SIG-M5 (cell line): ENCODE measurements at places on chromosomes 6 and 20.

- no peak for DNase-seq
Measured at GRCh38 chr6:6348256-6348655, 27.8 kb upstream of the F13A1 start.

- DNase-seq, result no peak
Measured at GRCh38 chr6:144292372-144292771, 7.2 kb downstream of the UTRN start.

DNA sequence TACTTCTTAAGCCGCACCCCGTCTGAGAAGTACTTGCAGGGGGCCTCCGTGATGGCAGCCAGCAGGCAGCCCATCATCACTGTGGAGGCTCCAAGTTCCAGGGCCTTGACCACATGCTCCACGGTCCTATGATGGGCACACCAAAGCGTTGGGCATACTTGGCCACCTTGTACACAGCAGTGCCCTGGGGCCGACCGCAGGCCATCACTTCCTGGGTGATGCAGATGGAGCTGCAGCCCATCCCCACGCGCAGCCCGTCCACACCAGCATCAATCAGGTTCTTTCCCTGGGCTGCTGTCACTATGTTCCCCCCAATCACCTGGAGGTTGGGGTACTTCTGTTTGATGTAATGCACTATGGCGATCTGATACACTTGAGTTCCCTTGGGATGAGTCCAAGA is 19.8 kb upstream of the RNF144B start:
- no peak for DNase-seq

DNA sequence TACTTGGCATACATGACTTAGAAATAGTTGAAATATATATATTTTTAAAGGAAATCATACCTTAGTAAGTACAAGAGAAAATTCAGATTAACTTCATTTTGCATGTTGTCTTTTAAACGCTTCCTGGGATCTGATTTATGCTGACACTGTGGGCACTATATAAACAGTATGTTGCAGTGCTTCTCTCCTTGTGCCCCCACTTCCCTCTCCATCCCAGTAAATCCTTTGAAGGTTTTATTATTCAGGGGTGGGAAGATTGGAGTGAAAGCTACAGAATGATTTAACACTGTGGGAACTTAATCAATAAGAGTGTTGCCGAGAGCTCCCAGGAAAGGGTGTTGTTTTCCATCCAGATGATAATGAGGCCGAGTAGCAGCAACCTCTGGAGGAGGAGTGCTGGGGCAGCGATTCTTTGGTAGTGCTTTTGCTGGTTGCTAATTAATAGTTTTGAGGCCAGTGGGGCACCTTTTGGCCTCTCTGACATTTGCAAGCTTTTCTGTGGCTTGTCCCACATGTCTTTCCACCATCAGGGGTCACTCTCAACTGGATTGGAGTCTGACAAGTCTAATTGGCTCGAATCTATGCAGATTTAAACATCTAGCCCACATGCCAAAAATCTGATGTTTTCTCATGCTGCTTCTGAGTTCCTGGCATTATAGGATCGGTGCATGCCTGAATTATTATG is 183.0 kb upstream of the MMS22L start:
- no peak for DNase-seq

DNA sequence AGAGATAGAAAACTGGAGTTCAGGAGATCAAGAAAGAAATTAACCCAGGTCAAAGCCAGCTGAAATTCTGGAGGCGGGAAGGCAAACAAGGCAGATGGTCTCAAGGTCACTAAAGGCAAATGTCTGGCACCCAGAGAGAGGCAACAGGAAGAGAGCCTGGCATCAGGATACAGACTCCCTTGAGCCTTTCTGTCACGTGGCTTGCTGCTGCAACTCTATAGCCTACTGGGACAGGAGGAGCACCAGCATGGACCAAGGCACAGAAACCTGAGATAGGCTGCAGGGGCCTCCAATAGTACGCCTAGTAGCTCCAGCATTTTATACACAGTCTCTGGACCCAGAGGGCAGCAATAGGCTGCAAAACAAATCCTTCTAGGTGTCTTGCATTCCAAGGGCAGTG is 75.1 kb downstream of the SEL1L2 start:
- DNase-seq, result no peak

GRCh38 chr20:53227523-53227922 is 255.4 kb downstream of the TSHZ2 start:
- DNase-seq, result no peak

- DNase-seq, result no peak
Measured at GRCh38 chr6:5335020-5335419, 73.7 kb downstream of the FARS2 start.

GRCh38 chr6:119985952-119986736 is 636.6 kb upstream of the MAN1A1 start:
- no peak for DNase-seq

DNA sequence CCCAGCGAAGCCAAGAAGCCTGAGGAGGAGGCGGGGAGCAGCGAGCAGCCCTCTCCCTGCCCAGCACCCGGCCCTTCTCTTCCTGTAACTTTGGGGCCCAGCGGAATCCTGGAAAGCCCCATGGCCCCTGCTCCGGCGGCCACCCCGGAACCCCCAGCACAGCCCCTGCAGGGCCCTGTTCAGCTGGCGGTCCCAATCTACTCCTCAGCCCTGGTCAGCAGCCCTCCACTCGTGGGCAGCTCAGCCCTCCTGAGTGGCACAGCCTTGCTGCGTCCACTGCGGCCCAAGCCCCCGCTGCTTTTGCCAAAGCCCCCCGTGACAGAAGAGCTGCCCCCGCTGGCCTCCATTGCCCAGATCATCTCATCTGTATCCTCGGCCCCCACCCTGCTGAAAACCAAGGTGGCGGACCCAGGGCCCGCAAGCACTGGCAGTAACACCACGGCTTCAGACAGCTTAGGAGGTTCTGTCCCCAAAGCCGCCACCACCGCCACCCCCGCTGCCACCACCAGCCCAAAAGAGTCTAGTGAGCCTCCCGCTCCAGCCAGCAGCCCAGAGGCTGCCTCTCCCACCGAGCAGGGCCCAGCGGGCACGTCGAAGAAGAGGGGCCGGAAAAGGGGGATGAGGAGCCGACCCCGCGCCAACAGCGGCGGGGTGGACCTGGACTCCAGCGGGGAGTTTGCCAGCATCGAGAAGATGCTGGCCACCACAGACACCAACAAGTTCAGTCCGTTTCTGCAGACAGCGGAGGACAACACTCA is 81.9 kb downstream of the SSR1 start:
- DNase-seq, result no peak

DNA sequence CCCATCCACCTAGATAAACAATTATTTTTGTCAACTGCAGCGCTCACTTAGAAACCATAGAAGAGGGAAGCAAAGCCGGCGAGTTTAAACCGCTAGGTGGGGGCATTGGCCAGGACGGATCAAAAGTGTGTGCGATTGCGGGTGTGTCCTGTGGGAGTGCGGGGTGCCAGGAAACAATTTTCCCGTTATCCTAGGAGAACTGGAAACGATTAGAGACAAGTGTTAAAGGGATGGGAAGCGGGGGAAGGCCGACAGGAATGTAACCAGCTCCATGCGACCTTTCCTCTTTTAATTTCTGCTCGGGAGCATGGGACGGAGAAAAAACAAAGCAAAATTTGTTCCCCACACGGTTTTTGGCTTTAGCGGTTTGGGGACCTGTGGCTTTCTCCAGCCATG is 2.8 kb upstream of the HTR1B start:
- DNase-seq, result no peak

DNA sequence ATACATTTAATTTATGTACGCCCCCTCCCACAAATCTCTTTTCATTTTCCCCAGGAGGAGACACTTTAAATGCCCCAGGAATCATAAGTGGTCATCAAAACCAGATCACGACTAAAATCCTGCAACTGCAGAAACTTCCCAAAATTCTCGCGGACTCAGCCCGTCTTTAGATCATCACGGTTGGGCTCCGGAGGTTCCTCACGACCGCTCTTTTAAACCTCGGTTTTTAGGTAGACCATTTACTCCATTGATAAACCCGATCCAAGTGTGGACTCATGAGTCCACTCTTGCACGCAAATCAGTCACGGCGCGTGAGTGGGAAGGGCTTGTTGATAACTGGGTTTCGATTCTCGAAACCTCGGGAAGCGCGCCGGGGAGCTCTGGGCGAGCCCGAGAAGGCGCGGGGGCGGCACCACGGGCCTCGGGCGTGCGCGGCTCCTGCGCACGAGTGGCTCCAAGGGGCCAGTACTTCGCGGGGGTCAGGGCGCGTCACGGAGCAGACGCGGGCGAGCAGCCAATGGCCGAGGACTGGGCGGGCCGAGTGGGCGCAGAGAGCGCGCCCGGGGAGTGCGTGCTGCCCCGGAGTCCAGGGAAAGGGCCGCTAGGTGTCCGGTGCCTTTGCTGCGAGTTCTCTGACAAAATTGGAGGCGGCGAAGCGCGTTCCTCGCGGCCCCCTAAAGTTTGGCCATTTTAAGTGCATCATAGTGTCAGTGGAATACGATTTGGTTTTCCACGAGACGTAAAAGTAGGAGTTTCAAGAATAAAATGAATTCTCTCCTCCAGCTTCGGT is 635 bp upstream of the TENT5A start:
- no peak for DNase-seq

DNA sequence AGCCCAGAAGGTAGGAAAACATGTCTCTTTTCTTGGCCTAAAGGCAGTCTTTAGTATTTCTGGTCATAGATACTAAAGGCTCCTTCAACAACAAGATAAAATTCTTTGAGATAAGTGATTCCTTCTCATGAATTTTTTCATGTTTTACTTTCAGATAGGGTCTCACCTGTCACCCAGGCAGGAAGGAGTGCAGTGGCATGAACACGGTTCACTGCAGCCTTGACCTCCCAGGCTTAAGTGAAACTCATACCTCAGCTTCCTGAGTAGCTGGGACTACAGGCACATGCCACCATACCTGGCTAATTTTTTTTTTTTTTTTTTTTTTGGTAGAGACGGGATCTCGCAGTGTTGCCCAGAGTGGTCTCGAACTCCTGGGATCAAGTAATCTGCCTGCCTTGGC is 9.1 kb downstream of the PNLDC1 start:
- no peak for DNase-seq

GRCh38 chr6:136764517-136764993 is 27.7 kb downstream of the MAP3K5 start:
- DNase-seq, result no peak

DNA sequence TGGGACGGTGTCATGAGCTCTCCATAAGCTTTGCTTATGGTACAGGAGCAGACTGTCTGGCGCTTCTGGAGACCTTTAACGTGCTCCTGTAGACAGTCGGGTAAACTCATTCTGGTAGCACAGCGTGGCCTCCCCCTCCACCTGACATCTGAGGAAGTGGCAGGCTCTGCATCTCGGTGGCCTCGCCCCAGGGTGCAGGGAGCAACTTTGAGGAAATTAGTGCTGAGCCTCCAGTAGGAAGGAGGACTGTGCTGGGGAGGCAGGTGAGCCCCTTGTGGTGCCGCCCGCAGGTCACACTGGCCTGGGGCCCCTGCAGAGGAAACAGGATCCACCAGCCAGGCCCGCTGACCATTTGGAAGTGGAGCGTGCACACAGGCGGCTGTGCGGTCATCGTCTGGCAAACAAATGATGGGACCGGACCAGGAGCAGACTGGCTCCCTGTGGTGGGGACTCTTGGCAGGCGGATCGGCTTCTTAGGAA is 57.9 kb downstream of the SYNJ2 start:
- no peak for DNase-seq

- DNase-seq, result no peak
Measured at GRCh38 chr20:10571313-10571815, 102.4 kb downstream of the JAG1 start.

DNA sequence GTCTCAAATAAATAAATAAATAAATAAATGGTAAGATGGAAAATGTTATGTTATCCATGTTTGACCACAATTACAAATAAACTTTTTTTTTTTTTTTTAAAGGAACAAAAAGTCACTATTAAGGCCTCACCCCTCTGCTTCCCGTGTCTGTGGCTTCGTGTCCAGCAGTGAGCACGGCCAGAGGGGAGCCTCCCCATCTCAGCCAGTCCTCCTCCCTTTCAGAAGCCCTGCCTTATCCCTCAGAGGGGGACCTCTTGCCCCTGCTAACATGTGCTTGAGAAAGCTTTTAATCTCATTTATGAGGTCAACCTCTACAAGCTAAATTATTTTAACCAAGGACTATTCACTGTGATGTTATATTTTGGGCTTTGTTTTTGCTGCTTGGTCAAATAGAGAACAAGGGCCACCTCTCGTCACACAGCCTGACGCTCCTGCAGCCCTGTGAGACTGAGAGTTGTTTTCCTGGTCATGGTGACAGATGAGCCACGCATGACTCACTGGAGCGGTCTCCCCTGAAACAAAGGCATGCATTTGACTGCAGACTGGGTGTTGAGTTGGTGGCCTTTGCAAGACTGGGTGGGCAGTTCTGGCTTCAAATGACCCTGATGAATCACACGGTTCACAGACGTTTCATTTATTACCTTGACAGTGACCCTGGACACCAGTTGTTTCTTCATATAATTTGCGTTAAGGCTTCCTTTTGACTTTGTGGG is 131.8 kb downstream of the TIAM2 start:
- DNase-seq, result no peak

DNA sequence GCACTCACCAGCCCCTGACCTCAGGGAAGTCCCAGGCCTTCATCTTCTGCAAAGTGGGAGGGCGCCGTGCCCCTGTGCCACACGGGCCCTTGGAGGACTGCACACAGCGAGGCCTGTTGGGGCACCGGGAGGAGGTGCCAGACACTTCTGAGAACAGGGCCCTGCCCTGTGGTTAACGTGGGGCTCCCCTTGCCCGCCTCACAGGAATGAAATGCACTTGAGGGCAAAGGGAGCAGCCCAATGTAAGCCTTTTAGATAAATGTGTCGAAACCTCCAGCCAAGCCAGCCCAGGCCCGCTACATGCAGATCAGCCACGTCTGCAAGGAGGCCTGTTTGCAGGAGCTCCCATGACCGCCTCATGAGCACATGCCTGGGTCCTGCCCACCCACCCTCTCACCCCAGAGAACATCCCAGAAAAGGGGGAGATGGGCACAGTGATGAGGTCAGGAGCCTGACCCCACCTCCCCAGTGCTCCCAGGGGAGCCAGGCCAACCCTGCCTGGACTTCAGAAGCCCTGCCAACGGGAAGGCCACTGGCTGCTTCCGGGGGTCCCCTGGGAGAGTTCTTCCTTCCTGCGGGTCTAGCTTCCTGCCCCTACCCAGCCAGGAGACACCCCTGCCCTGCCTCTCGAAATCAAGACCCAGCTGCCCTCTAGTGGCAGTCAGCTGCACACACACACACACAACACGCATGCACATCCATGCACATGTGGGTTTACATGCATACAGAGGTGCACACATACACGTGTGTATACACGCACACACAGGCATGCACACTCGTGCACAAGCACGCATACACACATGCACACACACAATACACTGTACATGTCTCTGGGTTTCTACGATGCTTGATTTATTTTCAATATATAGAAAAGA is 178.7 kb downstream of the TAF4 start:
- no peak for DNase-seq

DNA sequence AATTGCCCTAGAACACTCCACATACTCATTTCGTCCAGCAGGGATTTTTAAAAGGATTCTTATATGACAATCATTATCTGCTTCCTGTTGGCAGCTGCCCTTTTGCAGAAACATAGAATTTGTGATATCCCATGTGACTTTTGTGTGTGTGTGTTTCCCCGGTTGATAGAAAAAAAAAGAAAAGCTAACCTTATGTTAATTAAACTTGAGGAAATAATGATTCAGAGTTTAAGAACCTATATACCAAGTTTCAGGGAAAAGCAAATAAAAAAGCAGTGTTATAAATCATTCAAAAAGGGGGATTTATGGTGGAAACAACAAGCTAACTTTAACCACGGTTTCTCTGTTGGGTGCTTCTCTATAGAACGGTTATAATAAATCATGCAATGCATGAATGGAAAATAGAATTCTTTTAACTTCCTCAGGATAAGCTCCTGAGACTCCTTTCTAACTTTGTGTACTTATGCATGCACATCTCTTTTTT is 826.9 kb upstream of the EYS start:
- no peak for DNase-seq

GRCh38 chr6:55277646-55278045 is 49.6 kb upstream of the GFRAL start:
- DNase-seq, result no peak

- DNase-seq, result no peak
Measured at GRCh38 chr6:161745594-161746141, 471.8 kb upstream of the AGPAT4 start.
